ENCODE measurements at places on chromosomes 3 and 15.
A peak's percentile ranks its signal among the peaks of the same experiment; 100 is the strongest.

GRCh38 chr3:20648294-20648693 lies 462.3 kb upstream of the SGO1 start:
- no peak for DNase-seq

GRCh38 chr3:15324379-15324808 lies 8.0 kb downstream of the SH3BP5 start:
- DNase-seq, result no peak

- no peak for DNase-seq
These were observed 107.7 kb upstream of the EIF1B start for GRCh38 chr3:40201770-40202169.

GRCh38 chr3:57544181-57545125 lies at the start of gene DNAH12:
Gene DNAH12 (minus strand): TSS chr3:57544344. CDS start chr3:57542870, 1,474 bp downstream.
- DNase-seq, result no peak

- DNase-seq, result no peak
These were observed 112.4 kb upstream of the BHLHE40 start for GRCh38 chr3:4866866-4867265.

GRCh38 chr15:82111918-82112317 lies 66.1 kb upstream of the MEX3B start:
- no peak for DNase-seq

- peak; percentile 77 for DNase-seq
These were observed 37.0 kb downstream of the CDC25A start for GRCh38 chr3:48151058-48151806.

- no peak for DNase-seq
These were observed 160.1 kb downstream of the PDE8A start for GRCh38 chr15:85141726-85142125.

Data from activated T-cell treated with anti-CD3 and anti-CD28 coated beads, Interleukin-2, amount 50 U/mL, for 72 hours (primary cell).